ENCODE measurements at places on chromosomes 16 and 17.
A peak's percentile ranks its signal among the peaks of the same experiment; 100 is the strongest.

- no peak for DNase-seq
These were observed 43.2 kb upstream of the MRPS23 start for GRCh38 chr17:57892820-57893595.

- no peak for DNase-seq
These were observed 67.7 kb downstream of the CYLD start for GRCh38 chr16:50809561-50809960.

GRCh38 chr16:87196661-87197060 lies 120.5 kb downstream of the C16orf95 start:
- no peak for DNase-seq

DNA sequence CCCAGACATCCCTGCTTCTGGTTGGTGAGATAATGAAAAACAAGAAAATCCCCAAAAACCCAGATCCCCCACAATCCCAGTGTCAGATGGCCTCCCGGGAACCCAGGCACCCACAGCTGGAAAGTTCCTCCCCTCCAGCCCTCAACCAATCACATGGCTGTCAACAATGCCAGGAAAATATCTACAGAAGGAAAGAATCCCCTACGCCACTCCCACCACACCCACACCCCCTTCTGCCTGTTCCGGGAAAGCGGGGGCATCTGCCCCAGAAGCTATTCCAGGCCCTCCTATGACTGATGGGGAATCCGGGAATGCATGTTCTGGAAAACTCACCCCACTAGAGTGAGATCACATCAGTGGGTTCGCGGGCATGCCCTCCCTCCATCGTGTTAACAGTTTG lies 1.8 kb downstream of the TMEM95 start:
- DNase-seq, result no peak

DNA sequence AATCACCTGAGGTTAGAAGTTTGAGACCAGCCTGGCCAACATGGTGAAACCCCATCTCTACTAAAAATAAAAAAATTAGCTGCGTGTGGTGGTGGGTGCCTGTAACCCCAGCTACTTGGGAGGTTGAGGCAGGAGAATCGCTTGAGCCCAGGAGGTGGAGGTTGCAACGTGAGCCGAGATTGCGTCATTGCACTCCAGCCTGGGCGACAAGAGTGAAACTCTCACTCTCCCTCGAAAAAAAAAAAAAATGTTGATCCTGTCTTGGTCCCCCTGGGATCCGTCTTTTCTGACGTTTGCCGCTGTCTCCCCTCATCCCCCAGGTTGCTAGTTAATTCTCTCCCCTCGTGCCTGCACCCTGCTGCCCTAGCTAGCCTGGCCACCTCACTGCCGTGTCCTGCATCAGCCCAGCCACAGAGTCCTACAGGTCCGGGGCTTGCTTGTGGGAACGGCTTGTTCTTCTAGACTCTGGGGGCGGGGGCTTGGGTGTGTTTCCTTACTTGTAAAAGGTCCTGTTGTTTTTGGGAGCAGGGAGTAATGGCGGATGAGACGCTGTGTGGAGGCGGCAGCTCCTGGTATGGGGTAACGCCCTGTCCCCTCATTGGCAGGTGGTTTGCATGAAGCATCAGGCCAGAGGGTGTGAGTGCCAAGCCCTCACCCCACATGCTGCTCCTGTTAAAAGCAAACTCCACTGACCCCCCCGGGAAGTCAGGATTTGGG lies 44.6 kb downstream of the PGS1 start:
- DNase-seq, result no peak

DNA sequence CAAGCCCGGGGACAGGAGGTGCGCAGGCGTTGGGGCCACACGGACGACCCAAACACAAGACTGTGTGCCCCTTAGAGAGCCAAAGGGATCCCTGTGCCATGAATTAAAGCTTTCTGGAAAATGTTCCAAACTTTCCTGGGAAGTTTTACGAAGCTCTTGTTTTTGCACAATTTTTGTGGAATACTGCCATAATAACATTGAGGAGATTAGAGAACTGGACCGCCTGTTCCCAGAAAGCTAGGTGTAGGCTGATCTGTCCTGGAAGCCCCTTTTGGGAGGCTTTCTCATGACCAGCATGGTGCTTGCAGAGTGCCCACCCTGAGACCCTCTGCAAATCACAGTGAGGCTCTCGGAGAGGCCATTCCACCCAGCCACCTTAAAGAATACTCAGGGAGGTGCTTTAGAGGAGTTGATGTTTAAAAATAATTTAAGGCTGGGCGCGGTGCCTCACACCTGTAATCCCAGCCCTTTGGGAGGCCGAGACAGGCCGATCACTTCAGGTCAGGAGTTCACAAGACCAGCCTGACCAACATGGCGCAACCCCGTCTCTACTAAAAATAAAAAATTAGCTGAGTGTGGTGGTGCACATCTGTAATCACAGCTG lies 1.1 kb downstream of the KDM8 start:
- DNase-seq, result no peak

GRCh38 chr17:57355090-57355859 lies 99.0 kb downstream of the MSI2 start:
- DNase-seq, result no peak

GRCh38 chr17:82931699-82932517 lies 92.1 kb upstream of the ZNF750 start:
- no peak for DNase-seq

GRCh38 chr17:80990921-80991644 lies 558 bp upstream of the CHMP6 start:
- no peak for DNase-seq

- no peak for DNase-seq
These were observed 643.2 kb downstream of the WWOX start for GRCh38 chr16:78742501-78743283.

GRCh38 chr16:84040226-84040822 lies 2.3 kb downstream of the SLC38A8 start:
- DNase-seq, result no peak

GRCh38 chr17:4393806-4394205 lies 27.3 kb upstream of the UBE2G1 start:
- no peak for DNase-seq

DNA sequence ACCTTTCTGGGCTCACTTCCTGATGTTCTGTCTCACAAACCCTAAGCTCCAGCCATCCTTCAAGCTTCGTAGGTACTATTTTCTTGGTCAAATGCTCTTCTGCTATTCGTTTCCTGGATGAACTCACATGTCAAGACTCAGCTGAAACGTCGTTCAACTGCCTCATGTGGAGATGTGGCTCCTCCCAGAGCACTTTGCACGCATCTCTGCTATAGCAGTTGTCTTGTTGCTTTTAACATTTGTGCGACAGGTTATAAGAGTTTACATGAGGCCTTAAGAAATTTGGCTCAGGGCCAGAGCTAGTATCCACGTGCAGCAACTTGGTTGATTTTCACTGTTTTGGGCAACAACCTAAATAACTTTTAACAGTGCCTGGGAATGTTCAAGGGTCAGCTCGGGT lies 2.8 kb upstream of the KRT40 start:
- no peak for DNase-seq

- DNase-seq, result no peak
These were observed 32.1 kb downstream of the ANKRD40 start for GRCh38 chr17:50675627-50676026.

- no peak for DNase-seq
These were observed 97.1 kb downstream of the DNAH3 start for GRCh38 chr16:21053590-21053989.

- DNase-seq, result peak; percentile 21
These were observed 96.4 kb upstream of the SHISA6 start for GRCh38 chr17:11144358-11145233.

DNA sequence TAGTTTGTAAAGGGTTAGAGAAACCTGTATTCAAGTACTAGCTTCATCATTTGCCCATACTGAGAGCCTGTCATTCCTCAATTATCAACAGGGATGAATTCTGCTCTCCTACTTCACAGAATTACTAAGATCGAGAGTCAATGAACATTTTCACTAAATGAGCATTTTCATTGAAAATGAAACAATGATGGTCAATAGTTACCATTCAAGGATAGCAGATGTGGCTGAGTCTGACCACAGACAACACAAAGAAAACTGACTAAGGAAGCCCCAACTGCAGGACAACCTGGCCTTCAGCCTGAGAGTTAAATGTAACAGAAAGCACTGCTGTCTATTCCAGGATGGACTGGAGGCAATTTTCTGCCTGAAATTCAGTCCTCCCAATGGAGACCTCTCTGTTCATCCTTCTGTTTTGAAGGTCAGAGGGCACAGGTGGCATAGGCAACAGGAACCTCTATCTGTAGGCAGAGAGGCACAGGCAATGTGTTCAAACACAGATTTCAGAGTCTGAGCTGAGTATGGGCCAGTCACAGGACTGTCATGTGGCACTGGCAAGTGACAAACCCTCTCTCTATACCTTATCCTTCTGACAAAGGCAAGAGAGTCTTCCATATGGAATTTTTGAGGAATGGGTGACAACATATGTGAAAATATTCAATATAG lies 19.5 kb downstream of the TRAF4 start:
- no peak for DNase-seq

DNA sequence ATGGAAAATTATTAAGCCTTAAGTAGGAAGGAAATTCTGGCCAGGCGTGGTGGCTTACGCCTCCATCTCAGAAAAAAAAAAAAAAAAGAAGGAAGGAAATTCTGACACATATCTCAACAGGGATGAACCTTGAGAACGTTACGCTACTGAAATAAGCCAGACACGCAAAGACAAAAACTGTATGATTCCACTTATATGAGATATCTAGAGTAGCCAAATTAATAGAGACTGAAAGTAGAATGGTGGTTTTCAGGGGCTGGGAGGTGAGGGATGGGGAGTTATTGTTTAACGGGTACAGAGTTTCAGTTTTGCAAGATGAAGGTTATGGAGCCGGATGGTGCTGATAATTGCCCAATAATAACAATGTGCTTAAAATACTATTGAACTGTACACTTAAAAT lies 16.2 kb upstream of the HNF1B start:
- DNase-seq, result no peak

DNA sequence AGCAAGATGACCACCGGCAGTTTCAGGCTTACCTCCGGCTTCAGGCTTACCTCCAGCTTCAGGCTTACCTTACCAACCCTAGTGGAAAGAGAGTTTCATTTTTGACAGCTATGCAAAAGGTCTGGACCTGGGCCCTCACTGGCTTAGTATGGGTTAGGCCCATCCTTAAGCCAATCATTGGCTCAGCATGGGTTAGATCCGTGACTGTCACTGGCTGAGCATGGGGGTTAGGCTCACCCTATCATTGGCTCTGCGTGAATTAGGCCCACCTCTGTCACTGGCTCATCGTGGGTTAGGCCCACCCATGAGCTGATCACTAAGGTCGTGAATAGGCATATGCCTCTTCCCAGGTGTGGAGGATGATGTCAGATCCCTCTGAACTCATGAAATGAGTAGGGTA lies 8.1 kb downstream of the NDE1 start:
- no peak for DNase-seq

Measured in progenitor cell of endocrine pancreas (in vitro differentiated cells).